Fibroblast of skin of abdomen (primary cell): ENCODE measurements at places on chromosomes 1 and 21.
A peak's percentile ranks its signal among the peaks of the same experiment; 100 is the strongest.

- peak; percentile 83 for DNase-seq
Observed at GRCh38 chr1:41842993-41843755, 75.5 kb downstream of the HIVEP3 start.

DNA sequence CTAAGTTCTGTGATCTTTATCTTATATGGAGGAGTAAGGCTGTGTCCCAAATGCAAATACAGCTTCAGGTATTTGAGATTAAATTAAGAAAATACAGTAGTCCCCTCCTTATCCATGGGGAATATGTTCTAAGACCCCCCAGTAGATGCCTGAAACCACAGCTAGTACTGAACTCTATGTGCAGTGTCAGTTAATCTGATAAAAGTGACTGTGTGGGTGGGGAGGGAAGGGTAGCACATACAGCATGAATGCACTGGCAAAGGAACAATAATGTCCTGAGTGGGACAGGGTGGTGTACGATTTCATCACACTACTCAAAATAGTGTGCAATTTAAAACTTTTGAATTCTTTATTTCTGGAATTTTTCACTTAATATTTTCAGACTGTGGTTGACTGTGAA lies 83.1 kb downstream of the HS2ST1 start:
- DNase-seq: no peak

- no peak for DNase-seq
Observed at GRCh38 chr21:45459171-45460010, 54.4 kb downstream of the COL18A1 start.

DNA sequence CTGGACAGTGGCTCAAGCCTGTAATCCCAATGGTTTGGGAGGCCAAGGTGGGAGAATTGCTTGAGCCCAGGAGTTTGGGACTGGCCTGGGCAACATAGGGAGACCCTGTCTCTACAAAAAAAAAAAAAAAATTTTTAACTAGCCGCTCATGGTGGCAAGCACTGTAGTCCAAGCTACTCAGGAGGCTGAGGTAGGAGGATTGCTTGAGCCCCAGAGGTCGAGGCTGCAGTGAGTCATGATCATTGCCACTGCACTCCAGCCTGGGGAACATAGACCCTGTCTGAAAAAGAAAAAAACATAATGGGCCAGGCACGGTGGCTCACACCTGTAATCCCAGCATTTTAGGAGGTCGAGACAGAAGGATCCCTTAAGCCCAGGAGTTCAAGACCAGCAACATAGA lies 5.3 kb downstream of the SPATC1L start:
- no peak for DNase-seq

DNA sequence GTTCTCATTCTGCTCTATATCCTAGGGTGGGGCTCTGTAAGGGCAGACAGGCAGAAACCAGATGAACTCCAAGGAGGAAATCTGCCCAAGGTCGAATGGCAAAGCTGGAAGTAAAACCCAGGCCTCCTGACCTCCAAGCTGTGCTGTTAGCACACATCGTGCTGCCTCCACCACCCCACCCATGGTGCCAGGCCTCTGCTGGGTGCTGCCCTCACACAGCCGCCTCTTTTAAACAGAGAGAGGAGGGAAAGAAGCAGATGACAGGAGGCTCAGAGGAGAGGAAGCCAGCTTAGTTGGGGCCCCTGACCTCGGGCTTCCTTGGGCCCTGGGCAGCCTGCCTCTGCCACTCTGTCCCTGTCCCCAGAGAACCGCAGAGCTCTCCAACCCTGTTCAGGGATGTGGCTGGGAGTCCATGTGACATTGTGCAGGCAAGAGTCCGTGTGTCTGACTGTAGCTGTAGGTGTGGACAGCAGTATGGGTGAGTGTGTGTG lies 1.1 kb downstream of the SYNC start:
- no peak for DNase-seq

DNA sequence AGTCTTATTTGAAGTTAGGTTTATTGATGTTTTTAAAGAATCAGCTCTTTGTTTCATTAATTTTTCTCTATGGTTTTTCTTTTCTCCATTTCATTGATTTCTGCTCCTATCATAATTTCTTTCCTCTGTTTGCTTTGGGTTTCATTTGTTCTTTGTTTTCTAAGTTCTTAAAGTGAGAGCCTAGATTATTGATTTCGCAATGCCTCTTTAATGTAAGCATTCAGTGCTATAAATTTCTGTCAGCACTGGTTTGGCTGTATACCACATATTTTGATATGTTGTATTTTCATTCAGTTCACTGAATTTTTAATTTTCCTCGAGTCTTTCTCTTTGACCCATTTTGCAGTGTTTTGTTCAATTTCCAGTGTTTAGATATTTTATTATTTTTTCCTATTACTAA lies 68.7 kb downstream of the DNAH14 start:
- no peak for DNase-seq

DNA sequence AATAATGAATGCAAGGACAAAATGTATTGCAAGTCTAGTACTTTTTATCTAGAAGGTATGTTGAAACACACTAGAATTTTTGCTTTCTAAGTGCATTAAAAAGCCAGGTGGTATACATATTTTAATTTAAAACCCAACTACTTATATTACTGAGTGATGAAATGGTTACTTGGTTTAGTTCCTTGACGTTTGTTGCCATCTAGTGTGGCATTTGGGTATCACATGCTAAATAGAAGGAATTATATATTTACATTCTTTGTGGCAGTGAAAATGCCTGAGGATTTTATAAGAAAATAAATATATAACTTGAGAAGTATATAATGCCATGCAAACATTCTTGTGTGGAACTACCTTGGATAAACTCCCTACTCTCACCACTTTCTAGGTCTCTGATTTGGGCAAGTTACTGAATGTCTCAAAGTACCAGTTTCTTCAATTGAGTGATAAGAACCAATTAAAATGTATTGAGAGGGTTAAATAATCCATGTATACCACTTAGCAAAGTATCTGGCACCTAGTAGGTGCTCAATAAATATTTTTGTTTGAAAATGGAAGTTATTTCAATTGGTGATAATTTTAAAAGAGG lies 69.6 kb downstream of the SDCCAG8 start:
- DNase-seq: peak; percentile 72

- DNase-seq: peak; percentile 74
Observed at GRCh38 chr1:237677979-237678378, 212.7 kb downstream of the ZP4 start.

DNA sequence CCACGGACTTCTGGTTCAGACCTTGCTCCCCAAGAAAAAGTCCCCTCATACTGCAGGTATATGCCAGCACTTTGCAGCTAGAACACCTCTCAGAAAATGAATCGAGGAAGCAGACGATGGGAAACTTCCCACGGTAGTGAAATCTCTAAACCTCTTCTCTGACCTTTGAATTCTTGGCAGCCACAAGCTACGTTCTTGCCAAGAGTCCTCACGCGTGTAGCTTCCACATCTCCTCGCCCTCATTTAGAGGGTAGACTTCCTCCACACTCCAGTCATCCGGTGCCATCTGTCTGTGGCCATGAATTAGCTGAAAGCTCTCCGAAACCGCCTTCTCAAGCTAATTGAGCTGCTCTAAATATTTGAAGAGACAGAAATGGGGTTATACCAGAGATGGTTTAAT lies 127.8 kb downstream of the RGS7 start:
- DNase-seq: no peak

GRCh38 chr1:17230671-17231310 lies 18.1 kb upstream of the PADI3 start:
- no peak for DNase-seq

DNA sequence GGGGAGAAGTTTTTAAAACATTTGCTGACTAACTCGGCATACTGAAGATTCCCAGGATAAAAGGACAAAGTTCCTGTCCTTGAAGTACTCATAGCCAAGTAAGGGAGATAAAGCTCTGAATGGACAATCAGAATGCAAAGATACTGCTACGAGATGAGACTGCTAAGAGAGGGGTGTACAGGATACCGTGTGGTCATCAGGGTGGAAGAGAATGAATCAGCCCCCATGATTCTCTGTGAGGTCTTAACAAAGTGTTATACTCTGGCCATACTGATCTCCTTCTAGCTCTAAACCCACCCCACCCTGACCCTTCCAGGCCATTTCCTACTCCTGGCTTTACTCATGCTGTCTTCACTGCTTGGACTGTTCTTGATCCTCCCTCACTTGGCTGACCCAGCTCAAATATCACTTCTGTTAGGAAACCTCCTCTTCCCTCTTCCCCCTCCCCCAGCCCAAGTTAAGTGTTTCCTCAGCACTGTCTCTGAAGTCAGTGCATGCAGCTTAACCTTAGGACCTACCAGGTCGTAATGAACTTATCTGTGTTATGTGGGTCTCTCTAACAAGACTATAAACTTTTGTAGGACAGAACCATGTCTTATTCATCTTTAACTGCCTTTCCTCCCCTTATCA lies 15.8 kb upstream of the MAGOH start:
- no peak for DNase-seq

DNA sequence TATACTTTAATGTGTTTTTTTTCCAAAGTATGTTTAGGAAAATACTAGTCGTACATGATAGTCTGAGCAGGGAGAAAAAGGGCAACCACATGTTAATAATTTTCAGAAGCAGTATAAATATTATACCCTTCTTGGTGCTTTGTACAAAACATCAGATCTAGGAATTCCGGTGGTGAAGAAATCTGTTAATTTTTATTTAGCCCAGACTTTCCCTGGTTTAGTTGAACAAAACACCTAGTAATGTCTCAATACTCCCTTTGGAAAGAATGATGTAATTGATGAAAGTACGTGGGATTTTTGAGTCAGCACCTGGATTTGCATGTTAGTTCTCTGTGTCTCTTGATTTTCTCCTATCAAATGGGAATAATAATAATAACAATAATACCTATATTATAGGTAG lies 38.4 kb upstream of the KCNK2 start:
- DNase-seq: no peak

GRCh38 chr1:114104949-114105348 lies 48.7 kb downstream of the SYT6 start:
- no peak for DNase-seq

DNA sequence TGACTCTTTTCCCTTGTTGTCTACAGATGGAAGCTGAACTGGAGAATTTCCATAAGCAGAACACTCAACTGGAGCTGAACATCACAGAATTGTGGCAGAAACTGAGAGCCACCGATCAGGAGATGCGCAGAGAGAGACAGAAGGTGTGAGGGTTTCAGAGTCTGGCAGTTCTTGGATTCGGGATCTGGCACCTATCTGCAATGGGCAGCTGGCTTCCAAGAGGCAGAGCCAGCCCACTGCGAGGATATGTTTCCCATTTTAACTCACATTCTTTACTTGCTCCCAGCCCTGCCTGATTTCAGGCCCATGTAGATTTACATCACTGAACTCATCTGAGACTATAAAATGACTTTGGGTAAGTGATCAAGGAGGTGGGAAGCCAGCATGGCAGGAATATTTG lies 37.3 kb upstream of the TMEM125 start:
- DNase-seq: peak; percentile 9

- DNase-seq: no peak
Observed at GRCh38 chr21:23496729-23497128, 2110.6 kb downstream of the MRPL39 start.

- DNase-seq: no peak
Observed at GRCh38 chr1:2105781-2106524, 55.7 kb downstream of the PRKCZ start.

GRCh38 chr1:8962812-8963530 lies 17.3 kb downstream of the CA6 start:
- peak; percentile 26 for DNase-seq

DNA sequence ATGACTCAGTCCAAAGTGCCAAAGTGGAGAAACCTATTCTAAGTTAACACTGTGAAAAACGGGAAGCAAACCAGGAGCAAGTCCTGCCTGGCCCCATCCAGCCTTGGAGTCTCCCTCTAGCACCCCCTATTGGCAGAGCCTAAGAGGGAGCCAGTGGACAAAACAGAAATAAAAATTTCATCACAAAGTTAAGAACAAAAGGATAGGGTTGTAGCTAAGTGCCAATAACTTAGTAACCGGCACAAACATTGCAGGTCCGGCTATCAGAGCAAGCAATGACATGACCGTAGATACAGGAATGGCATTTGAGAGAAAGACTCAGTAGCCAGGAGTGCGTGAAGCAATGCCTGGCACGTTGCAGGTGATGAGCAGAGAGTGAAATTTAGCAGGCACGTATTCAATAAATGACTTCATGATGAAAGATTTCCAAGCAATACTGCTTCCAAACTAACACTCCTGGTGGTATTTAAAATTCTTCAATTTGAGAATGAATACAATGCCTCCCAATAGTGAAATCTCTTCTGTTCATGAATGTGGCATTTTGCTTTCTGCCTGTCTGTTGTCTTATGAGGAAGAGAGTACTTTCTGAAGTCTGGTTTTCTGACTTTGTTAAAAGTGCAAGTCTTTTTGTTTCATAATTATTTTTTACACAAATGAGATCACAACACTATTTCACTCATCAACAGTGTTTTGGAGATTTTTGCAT lies 391.0 kb downstream of the OMA1 start:
- peak; percentile 8 for DNase-seq

GRCh38 chr1:230310381-230311163 lies 115.6 kb downstream of the PGBD5 start:
- peak; percentile 64 for DNase-seq

DNA sequence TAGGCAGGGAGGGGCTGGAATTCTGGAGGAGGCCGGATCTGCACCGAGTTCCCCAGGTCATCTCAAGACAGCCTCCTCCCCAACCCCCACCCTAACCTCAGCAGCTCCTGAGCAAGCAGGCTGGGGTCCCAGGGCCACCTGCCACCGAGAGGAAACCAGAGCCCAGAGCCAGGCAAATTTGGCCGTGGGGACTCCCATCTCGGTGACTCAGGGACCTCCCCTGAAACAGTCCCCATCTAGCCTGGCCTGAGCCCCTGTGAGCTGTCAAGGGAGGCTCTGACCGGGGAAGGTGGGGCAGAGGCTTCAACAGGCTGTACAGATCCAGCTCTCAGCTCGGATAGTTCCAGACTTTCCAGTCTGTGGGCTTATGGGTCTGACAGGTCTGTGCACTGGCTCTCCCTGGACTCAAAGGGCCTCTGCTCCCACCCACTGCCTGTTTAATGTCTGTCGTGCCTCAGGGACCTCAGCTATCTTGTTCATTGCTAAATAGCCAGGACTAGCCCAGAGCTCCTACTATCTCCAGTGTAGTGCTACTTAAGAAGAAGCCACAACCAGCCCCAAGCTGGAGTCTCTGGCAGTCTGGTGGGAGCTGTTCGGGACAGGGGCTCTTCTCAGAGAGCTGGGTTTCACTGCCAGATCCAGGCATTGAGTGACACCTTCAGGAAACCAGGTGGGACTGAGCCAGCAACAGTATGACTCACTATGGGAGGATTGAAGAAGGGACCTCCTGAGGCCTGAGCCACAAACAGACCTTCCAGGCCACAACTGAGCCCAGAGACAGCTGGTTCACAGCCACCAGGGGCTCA lies 25.6 kb downstream of the MATN1 start:
- peak; percentile 56 for DNase-seq

- no peak for DNase-seq
Observed at GRCh38 chr1:51306950-51307349, 23.4 kb downstream of the TTC39A start.

DNA sequence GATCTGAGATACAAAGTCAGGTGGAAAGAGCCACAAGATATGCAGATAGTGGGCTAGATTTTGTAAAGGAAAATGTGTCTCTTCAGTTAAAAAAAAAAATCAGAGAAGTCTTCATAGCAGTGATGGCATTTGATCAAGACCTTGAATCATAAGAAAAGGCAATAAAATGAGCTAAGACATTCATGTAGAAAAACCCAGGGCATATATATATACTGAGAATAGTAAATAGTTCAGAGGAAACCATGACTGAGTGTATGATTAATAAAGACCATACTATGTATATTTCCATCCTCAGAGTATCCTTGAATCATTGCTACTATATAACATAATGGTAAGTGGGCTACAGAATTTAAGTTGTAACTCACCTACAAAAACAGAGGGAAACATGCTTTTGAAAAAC lies 321.7 kb upstream of the NR5A2 start:
- DNase-seq: no peak

- DNase-seq: no peak
Observed at GRCh38 chr1:109948285-109948630, 36.3 kb upstream of the AHCYL1 start.
